ENCODE measurements at places on chromosomes 2 and 18.
A peak's percentile ranks its signal among the peaks of the same experiment; 100 is the strongest.

DNA sequence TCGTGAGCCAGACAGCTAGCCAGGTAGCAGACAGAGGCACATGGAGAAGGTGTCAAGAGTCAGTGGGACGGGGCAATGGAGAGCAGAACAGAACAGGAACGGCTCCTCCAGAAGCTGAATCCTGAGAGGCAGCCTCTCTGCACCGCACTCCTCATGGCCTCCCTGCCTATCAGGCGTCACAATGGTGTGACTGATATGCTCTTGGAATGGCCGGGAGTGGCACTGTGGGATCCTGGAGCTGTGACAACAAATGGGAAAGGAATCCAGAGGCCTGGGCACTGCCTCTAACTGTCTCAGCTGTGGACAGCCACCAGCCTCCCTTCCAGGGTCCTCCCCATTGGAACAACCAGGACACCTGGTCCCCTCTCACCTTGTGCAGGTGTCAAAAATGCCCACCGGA is 89.1 kb upstream of the ID2 start:
- no peak for DNase-seq

- no peak for DNase-seq
Observed at GRCh38 chr2:166361351-166362153, 14.2 kb downstream of the SCN9A start.

GRCh38 chr2:65388596-65389390 is 43.6 kb downstream of the SPRED2 start:
- DNase-seq = no peak

- DNase-seq = no peak
Observed at GRCh38 chr2:86807468-86808275, 17.0 kb upstream of the CD8A start.

DNA sequence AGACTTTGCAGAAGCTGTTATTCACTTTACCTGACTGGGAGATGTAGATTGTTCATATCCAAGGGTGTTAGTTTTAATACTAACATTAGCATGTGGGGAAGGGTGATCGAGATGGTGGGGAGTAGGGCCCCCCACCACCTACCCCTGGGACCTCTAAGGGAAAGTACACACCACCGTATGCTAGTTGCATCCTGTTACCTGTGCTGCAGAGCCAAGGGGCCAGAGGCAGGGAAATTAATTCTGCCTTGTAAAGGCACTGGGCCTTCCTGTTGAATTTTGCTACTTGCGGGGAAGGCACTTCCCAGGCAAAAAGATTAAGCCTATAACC is 9.0 kb downstream of the STEAP3 start:
- no peak for DNase-seq

DNA sequence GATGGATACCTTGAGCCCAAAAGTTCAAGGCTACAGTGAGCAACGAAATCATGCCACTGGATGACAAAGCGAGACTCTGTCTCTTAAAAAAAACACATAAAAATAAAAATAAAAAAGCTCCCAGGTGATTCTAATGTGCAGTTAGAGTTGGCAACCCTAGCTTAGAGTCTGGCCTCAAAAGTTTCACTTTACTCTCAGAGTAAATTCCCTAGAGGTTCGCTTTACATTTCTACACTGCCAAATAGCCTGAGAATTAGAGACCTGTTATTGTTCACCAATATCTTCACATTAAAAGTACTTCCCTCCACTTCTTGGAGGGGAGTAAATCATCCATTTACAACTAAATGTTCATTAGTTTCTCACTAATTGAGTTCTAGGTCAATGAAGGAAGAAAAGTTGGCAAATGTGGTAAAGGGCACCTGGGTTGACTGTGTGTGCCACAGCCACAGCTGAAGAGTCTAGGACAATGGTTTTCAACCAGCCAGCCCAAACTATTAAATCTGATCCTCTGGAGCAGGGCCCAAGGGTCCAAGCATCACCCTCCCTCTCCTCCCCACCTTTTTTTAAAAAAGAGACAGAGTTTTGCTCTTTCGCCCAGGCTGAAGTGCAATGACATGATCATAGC is 15.2 kb upstream of the TMEM37 start:
- DNase-seq = no peak

GRCh38 chr18:22428672-22429071 is 11.0 kb upstream of the CTAGE1 start:
- DNase-seq = no peak

DNA sequence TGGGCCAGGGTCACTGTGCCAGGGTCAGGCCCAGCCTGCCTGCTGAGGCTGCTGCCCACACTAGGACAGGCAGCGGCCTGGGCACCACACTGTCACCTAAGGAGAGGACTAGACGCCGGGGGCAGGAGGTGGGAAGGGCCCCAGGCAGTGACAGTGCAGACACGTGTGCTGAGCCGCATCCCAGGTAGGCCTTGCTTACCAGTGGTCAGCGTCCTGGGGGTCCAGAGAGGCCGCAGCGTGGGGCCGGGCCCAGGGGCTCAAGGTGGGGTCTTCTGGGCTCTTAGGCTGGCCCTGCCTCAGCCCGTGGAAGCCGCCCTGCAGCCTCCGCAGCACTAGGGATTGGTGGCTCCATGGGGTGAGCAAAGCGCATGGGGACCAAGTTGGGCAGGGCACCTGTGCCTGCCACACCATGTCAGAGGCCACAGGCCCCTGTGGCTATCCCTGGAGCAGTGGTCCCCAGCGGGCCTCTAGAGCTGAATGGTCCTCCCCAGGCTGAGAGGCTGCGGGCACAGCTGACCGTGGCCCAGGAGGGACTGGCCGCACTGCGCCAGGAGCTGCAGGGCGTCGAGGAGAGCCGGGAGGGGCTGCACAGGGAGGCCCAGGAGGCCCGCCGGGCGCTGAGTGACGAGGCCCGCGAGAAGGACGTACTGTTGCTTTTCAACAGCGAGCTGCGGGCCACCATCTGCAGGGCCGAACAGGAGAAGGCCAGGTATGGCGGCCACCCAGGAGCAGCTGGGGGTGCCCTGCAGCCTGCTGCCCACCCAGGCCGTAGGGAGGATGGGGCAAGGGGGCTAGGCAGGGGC is 35.2 kb upstream of the SNED1 start:
- no peak for DNase-seq

DNA sequence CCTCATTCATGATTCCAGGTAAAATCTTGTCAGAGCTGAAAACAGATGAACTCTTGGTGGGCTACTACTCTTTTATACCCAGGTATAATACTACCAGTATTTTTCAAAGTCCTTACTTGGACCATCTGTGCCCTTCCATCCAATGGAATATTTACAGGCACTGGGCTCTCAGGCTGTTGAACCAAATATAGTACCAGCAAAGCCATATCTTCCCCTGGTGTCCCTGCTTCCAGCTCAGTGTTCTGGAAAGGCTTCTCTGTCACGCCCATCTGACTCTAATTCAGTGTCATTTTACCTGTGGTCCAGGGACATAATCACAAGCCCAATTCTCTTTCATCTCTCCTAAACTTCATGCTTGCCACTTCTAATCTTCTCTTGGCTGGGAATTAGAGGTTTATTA is 119.2 kb upstream of the STK17B start:
- no peak for DNase-seq

DNA sequence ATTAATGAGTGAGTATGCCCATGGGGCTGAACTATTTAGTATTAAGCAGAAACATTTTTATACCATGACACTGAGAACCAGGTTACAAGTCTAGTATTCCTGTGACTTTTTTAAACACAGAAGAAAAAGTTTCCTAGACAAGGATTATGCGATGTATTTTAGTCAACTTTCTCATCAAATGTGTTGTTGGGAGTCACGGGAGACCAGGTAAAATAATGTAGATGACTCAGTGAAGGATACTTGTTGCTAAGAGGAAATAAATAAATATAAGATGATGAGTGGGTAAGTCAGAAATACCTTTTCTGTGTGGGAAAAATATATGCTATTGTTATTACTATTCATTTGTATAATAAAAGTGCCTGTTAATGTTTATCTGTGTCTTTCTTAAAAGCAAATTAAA is 23.4 kb downstream of the MBD5 start:
- no peak for DNase-seq

GRCh38 chr2:215828528-215829184 is 184.7 kb downstream of the MREG start:
- DNase-seq = peak; percentile 31

GRCh38 chr2:139403948-139404347 is 623.8 kb upstream of the NXPH2 start:
- no peak for DNase-seq

DNA sequence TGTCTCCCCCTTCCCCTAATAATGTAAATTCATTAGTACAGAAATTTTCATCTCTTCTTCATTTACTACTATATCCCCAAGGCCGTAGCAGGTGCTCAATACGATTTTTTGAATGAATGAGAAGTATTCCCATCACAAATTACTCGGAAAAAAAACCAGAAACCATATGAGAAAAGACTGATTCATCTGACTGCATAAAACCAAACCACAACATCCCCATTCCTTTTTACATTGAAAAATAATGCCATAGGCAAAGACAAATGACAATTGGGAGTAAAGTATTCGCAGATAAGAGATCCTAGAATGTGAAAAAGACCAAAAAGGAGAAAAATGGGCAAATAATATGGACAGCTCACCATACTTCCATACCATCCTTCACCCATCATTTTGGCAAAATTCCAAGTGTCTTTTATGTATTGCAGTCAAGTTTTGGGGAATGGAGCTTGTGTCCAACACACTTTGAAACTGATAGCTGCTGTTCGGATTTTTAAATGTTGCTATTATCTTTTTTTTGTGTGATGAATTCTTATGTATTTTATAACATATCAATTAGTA is 1.5 kb downstream of the ZC3H8 start:
- DNase-seq = no peak

DNA sequence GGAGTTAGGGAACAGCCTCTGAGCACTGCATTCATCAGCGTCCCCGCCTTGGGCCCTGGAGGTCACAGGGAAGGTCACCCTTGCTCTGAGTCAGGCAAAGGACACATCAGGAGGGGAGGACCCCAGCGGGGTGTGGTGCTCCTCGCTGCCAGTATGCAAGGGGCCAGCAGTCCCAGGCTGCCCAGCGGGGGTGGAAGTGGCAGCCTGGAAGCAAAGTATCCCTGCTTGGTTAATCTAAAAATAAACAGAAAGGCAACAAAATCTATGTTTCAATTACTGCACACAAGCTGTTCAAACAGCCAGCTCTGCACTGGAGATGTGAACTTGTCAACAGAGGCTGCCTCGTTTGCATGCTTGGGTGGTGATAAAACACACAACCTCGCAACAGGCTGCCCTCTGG is 164.1 kb downstream of the KLHL29 start:
- no peak for DNase-seq

- no peak for DNase-seq
Observed at GRCh38 chr2:118845522-118846441, 1.7 kb downstream of the EN1 start.

- DNase-seq = peak; percentile 24
Observed at GRCh38 chr2:46776687-46777327, 138.8 kb downstream of the MCFD2 start.

- no peak for DNase-seq
Observed at GRCh38 chr2:17672583-17673317, 80.9 kb downstream of the SMC6 start.

GRCh38 chr2:240462073-240462706 is 26.7 kb downstream of the GPC1 start:
- DNase-seq = no peak

DNA sequence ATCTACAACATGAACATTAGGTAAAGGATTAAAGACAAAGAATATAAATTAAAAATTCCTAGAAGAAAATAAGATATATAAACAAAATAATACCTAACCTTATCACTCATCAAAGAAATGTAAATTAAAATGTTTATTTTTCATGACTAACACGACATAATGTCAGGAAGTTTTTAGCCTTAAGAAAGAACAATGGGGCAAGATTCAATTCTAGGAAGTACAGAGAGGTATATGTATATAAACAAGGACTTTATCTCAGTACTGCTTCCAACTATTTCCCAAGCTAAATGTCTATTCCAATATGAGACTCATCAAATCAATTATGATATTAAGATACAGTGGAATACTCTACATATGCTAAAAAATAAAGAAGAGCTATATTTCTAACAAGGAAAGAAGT is 44.1 kb downstream of the TTC21B start:
- DNase-seq = no peak

GRCh38 chr2:241617431-241618154 is 19.4 kb downstream of the THAP4 start:
- DNase-seq = peak; percentile 16

DNA sequence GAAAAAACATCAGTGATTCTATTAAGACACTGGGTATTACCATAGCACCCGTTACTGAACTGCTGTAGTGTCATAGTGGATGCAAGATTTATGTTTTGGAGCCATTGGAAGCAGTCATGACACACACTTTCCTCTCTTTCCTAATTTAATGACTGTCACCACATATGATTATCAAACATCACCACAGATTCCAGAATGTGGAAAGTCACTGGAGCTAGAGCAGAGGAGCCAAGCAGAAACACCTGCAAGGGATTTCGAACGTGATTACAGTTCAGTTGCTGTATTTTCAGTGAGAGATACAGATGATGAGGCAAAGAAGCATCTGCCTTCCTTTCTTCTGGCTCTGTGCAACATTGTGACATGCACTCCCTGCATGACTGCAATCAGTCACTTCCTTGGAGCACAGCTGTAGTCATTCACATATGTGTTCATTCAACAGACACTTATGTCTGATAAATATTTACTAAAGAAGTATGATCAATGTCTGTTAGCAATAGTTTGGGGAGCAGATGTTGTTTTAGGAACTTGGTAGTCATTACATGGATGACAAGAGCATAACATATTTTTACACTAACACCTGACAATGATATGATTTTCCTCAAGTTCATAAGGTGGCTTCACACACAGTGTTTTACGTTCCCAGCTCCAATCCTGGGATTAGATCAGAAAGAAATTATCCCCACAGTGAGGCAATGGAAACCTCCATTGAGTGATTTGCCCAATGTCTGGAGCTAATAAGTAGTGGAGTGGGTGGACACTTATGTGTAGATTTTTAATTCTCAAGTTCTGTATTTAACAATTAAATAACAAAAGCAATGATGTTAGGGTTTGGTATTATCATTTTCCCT is 416.6 kb downstream of the PLCL1 start:
- no peak for DNase-seq

DNA sequence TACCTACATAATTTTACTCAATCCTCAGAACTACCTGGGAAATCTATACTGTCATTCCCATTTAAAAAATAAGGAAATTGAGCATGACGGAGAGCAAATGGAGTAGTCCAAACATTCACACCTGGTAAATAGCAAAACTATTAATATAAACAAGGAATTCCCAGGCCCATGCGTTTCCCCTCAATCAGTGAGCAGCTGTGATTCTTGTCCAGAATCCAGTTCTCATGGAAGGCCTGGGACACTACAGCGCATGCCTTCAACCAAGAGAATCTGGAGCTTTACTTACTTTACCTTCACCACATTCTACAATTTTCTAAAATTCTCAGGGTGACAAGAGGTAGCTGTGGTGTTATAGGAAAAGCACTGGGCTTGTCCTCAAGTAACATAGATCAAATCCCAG is 259.0 kb downstream of the LRATD1 start:
- DNase-seq = no peak

GRCh38 chr2:32522770-32523169 is 105.1 kb upstream of the TTC27 start:
- DNase-seq = no peak

- DNase-seq = no peak
Observed at GRCh38 chr2:95346231-95346737, 49.1 kb downstream of the KCNIP3 start.

GRCh38 chr2:44935729-44936098 is 5.8 kb upstream of the SIX3 start:
- DNase-seq = no peak

GRCh38 chr2:177692042-177692782 is 299.6 kb downstream of the AGPS start:
- no peak for DNase-seq

Measured in activated CD4-positive, alpha-beta T cell treated with anti-CD3 and anti-CD28 coated beads, Interleukin-2, amount 50 U/mL, for 1 hour (primary cell).